ENCODE measurements at places on chromosomes 2 and 18.

DNA sequence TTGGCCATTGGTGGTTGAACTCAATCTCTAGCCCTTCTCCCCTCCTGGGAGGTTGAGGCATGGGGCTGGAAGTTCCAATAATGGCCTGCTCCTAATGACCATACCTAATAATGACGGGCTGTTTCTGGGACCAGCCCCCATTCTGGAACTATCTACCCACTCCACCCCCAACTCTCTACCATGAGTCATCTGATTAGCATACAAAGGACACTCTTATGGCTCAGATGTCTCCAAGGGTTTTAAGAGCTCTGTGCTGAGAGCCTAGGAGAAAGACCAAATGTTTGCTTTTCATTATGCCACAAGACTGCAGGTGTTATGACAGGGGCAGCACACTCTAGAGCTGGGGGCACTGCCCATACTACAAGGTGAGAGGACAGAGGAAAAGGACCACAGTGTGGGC lies 137.0 kb upstream of the NCKAP5 start:
- DNase-seq = no peak

DNA sequence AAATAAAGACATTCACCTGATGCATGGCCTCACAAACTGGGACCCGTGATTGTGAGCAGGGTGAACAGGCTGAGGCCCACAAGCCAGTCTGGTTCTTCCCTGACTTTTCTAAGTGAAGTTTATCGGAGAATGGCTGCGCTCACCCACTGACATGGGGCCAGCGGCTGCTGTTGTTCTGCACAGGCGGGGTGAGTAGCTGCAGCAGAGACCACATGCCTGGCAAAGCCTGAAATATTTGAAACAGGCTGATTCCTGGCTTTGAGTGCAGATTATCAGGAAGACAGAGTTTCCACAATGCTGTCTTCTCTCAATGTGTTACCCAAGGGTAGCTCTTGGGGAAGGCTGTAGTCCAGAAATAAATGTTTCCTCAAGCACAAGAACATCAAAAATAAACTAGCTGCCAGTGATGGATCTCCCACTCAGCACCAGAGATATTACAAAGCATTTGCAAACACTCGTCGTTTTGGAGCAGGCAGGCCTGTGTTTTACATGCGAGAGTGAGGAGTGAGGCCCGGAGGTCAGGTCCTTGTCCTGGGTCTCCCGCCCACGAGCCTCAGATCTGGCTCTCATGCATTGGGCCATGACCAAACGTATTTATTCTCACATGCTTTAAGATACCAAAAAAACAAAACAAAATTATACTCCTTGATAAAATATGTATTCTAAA lies 647.1 kb downstream of the GALR1 start:
- DNase-seq = no peak

GRCh38 chr18:13159579-13159978 lies 59.0 kb upstream of the LDLRAD4 start:
- no peak for DNase-seq

GRCh38 chr18:79856119-79857007 lies 58.6 kb downstream of the KCNG2 start:
- no peak for DNase-seq

DNA sequence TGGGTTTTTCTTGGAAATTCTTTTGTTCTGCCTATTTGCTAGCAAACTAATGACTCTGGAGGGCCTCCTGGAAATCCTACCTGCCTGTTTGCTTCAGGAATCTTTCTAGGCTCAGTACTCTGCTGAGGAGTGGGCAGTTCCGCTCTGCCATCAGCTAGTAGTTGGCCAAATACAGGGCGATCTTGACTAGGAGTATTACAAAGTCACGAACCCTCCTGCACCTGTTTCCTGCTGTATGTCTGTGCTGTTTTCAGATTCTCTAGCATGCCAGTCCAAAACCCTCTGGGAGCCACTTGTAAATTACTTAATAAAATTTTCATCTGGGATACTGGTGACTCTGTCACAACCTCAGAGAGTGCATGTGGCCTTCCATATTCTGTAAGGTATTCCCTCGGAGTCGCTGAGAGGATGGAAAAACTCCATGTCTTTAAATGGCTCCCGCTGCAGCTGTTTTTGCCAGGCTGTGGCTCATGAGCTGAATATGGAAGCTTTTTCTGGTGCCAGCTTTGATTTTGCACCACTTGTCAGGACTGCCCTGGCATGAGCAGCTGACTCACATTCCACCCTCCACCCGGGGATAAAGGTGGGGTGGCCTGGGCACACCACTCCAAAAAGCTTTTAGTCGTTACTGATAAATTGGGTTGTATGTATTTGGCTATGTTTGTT lies 123.0 kb downstream of the RTN4 start:
- DNase-seq = no peak

- DNase-seq = no peak
These were observed at the start of gene GKN1 for GRCh38 chr2:68974251-68974650. GKN1 (plus strand) TSS chr2:68974636; CDS start chr2:68974678, 42 bp downstream.

DNA sequence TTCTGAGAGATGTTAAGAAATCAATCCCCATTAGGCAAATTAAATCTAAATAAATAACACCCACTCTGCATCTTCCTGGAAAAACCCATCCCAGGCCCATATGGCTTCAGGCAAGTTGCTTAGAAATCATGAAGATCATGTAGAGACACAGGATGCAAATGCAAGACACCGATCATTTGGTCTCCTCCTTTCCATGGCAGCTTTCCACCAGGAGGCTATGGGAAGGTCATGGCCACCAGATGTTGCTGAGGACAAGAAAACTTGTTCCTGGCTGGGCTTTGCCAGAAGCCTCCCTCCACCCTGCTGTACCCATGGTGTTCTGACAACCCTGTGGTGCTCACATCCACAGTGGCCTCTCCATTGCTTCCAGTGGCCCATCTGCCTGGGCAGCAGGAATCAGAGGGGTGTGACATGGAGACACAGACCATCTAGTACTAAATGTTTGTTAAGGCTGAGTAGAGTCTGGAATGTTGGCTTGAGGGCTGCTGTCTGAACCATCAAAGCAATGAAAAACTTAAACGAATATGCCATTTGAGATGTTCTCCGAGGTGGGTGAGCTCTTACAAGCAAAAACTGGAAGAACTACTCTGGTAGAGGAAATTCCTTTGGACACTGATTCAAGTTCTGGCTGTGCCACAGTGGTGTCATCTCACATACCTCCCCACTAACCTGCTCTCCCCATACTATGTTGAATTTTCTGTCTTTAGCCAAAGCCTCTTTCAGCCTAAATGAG lies 293.2 kb downstream of the TNS1 start:
- no peak for DNase-seq

DNA sequence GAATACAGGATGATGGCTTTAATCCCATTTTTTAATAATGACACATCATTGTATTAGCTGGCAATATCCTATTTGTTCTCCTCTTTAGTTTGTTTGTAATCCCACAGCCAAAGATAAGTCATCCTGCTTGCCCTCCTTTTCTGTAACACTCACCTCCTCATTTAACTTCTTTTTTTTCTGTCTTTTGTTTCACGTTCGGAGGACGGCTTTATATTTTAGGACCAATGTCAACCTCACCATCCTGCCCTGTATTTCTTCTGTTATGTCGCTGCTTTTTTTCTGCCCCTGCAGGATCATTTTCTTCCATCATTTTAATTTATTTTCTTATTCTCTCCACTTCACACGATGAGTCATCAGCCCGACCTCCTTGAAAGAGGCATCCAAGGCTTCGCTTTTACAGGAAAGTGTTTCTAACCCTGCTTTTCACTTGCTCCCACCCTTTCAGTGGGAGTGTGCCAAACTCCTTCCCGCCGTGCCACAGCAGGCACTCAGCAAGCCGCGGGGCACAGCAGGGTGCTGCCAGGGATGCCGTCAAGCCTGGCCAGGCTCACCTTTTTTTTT lies 11.4 kb downstream of the RAB31 start:
- DNase-seq = no peak

DNA sequence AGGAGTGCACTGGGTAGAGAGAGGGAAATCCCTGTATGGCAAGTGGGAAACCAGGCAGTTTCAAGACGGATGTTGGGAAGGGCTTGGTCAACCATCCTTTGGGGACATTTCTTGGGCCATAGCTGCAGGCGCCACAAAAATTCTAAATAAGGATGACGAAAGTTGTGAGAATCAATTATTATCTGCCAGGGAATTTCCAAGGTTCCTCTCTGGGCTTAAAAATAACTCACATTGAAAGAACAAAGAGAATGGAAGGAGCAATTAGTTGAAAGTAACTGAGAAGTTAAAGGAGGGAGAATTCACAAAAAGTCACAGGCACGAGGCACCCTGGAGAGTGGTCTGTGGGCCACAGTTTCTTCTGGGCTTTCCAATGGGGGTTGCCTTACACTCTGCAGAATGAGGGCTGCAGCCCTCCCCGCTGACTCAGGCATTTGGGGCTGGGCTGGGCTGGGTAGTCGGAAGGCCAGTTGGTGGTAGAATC lies 195.7 kb downstream of the SMAD7 start:
- DNase-seq = no peak

GRCh38 chr2:102030855-102031527 lies 39.2 kb downstream of the IL1R2 start:
- DNase-seq = no peak

DNA sequence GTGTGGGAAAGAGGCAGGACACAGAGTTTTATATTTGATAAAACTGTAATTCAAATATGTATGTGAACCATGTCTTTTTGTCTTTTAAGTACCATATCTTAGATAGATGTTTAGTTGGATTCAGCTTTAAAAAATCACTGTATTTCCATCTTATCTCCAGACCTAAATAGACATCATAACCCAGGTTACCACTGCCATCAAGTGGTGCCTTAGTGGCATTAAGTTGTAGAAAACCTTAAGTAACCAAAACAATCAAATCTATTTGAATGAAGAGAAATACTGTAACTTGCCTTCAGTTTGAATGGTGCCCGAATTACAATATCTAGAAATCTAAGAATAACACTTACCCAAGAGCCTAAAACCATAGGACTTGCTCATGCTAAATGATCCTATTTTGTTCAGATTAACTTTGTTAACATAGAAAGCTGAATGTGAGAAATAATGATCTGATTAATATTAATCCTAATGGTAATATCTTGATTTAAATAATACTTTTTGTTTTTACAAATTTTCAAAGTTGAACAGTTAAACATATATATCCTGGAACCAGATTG lies 92.5 kb upstream of the MAP2 start:
- DNase-seq = no peak

DNA sequence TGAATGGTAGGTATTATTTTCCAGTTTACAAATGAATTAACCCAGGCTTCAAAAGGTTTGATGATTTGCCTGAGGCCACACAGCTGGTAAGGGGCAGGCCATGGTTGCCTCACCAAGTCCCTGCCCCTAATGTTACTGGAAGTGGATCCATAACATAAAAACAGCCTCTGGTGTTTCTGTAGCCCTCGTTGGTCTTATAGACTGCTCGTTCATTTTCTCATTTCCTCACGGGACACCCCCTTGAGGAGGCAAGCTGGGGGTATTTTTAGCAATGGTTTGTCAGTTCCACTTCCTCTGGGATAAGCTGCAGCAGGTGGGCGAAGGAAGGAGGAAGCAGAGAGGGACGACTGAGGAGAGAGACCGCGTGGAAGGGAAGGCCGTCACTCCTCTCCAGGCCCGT lies 32.9 kb upstream of the NDUFV2 start:
- DNase-seq = no peak

DNA sequence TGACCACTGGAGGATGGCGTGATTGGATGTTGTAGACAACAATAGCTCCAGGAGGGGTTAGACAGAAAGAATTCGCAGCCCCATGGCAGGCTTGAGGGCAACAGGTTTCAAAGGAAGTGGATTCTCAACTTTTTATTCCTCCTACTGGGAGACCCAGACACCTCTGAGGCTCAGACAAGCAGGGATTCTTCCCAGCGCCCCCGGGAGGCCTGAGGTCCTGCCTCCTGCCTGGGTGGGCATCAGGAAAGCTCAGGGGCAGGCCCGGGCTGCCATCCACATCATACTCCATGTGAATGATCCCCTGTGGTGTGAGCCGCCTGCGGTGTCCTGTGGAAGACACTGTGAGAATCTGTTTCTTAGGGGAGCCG lies 203.5 kb downstream of the CYP26B1 start:
- DNase-seq = no peak

DNA sequence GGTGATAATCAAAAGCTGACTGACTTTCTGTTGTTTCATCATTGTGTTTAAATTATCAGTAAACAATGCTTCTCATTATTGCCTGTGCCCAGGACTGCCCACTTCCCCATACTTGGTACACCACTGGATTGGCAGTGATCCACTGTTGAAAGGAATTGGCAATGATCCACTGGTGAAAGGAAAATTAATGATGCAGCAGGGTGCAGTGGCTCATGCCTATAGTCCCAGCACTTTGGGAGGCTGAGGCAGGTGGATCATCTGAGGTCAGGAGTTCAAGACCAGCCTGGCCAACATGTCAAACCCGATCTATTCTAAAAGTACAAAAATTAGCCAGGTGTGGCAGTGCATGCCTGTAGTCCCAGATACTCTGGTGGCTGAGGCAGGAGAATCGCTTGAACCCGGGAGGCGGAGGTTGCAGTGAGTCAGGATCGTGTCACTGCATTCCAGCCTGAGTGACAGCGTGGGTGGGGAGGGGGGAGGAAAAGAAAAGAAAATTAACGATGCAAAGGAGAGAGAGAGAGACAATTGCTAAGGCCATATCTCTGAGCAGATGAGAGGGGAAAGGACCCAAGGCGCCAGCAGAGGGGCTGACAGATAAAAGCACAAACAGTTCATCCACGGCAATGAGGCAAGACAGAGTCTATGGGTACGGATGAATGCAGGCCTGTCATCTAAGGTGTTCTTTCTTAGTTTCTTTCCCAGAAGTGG lies 10.2 kb upstream of the GTF2A1L start:
- DNase-seq = no peak

DNA sequence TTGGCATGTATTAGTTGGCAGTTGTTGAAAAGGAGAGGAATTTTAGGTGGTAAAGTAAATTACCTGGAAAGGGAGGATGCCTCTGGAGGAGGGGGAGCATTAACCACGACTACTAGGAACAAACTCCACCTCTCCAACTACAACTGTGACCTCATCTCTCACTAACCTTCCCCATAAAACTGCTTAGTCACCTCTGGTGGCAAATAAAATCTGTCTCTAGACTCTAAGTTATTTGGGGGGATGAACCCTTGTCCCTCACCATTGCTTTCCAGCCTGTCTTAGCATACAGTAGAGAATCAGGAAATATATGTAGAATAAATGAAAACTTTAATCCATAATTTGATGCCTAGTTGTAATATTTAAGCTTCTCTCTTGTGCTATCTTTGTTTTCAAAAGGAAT lies 27.6 kb upstream of the MYO1B start:
- no peak for DNase-seq

- no peak for DNase-seq
These were observed 39.4 kb downstream of the SH2D6 start for GRCh38 chr2:85457877-85458316.

GRCh38 chr18:8949206-8949605 lies 153.3 kb upstream of the NDUFV2 start:
- DNase-seq = no peak
